ENCODE measurements at places on chromosomes 6 and 20. TPM values are rescaled to one million over a fixed set of nuclear protein-coding genes. Genes with fewer than 3 reads are reported as not detected.

Gene RAB44
- polyA plus RNA-seq, result 0.12 TPM

DNA sequence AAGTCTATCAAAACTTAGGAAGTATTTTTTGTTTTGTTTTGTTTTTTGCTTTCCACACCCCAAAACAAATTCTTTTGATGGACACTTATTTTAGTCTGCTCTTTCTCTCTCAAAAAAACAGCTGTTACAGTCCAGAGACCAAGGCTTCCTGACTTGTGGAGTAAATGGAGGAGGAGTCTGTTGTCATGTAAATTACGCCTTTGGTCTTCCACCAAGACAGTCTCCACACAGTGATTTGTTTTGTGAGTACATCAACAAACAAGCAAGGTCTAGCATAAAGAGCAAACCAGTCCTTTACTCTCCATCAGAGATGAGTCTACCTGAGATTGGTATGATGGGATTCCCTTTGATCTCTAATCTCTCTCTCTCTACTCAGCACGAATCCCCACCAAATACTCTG lies 588.0 kb upstream of the ARID1B start:
- no peak for DNase-seq

Gene UBE2V1
- polyA plus RNA-seq, result 112 TPM

Gene MEP1A
- not detected for polyA plus RNA-seq

DNA sequence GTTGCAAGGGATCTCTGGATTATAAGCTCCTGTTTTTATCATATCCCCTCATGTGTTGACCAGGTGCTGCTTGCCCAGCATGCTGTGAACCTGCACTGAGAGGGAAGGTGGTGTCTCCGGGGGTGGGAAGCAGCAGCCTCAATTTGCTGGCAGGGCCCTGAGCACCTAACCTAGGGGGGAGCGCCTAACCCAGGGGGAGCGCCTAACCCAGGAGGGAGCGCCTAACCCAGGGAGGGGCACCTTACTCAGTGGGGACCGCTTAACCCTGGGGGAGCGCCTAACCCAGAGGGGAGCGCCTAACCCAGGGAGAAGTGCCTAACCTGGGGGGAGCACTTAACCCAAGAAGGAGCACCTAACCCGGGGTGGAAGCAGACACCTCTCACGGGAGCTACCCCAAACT lies 83.3 kb upstream of the QKI start:
- DNase-seq, result no peak

Gene CTAGE9
- polyA plus RNA-seq, result not detected

Gene SNAI1
- polyA plus RNA-seq, result 11.9 TPM

- no peak for DNase-seq
Measured at GRCh38 chr6:21946298-21946783, 350.5 kb downstream of the PRL start.

- no peak for DNase-seq
Measured at GRCh38 chr20:24503352-24503931, 34.0 kb downstream of the SYNDIG1 start.

DNA sequence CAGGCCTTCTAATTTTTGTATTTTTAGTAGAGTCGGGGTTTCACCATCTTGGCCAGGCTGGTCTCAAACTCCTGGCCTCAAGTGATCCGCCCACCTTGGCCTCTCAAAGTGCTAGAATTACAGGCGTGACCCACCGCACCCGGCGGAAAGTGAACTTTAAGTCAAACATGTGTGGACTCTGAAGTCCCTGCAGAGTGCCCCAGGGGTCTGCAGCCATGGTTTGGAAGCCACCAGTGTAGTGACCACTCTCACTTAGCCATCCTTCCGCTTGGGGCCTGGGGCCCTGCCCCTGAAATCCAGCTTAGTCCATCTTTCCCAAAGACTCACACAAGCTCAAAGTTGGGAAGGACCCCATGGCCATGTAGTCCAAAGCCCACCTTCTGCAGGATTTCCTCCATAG lies 164.5 kb downstream of the GRM4 start:
- DNase-seq, result no peak

- DNase-seq, result no peak
Measured at GRCh38 chr6:145863988-145864616, 49.5 kb upstream of the FBXO30 start.

DNA sequence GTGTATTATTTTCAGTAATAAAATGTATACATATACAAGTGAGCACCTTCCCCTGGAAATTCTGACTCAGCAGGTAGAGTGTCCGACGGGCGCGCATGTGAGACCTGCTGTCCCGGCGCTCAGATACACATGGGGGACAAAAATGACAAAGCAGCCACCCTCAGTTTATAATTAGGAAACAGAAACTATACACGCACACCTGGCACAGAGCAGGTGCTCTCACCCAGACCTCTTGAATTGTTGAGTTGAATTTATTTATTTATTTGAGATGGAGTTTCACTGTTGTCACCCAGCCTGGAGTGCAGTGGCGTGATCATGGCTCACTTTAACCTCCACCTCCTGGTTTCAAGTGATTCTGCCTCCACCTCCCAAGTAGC lies 180.4 kb downstream of the ZDHHC14 start:
- no peak for DNase-seq

DNA sequence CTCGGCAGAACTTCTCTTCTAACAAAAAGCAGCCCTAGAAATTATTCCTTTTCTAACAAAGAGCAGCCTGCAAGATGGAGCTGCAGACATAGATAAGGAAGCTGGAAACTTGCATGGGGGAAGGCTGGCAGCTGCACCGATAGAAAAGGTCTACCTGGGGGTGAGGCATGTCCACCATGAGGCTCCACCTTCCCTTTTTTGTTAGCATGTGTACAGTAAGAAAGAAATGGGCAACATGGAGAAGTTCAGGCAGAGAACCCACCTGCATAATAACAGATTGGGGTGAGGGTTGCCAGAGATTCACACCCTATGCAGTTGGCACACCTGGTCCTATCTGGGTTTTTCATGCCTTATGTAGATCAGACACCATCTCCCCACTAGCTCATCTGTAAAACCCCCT lies 25.4 kb downstream of the ZNF311 start:
- DNase-seq, result no peak

- no peak for DNase-seq
Measured at GRCh38 chr6:89494131-89494793, 61.3 kb downstream of the ANKRD6 start.

- no peak for DNase-seq
Measured at GRCh38 chr6:108395297-108395696, 100.4 kb downstream of the AFG1L start.

Gene AARS2
- 9.9 TPM for polyA plus RNA-seq

- DNase-seq, result no peak
Measured at GRCh38 chr6:89567630-89568390, 70.7 kb downstream of the LYRM2 start.

DNA sequence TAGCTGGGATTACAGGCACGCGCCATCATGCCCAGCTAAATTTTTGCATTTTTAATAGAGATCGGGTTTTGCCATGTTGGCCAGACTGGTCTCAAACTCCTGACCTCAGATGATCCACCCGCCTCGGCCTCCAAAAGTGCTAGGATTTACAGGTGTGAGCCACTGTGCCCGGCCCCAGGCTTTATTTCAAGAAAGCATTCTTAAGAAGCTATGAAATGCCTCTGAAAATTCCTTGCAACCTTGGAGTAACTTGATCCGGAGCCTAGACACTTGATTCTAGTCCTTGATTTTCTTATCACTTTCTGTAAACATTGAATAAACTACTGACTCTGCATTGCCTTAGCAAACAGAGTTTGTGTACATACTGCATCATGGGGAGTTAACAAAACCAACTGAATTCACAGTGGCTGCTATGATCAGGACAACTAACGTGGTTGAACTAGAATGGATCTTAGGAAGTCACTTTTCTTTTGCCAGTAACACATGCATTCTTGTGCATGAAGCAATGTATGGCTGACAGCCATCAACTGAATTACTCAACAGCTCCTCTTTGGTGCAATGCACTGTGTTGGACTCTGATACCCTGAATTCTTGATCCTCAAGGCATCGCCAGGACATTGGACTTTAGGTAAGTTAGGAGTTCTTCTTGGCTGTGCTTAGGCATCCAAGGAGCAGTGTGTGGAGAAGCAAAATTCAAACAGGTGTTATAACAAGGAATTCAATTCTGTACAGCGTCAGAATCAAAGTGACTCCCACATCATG lies 102.8 kb upstream of the TMEM170B start:
- peak; percentile 32 for DNase-seq

- no peak for DNase-seq
Measured at GRCh38 chr6:158068893-158069799, 87.5 kb downstream of the SYNJ2 start.

- peak; percentile 66 for DNase-seq
Measured at GRCh38 chr6:160992061-160992979, 751 bp downstream of the MAP3K4 start.

GRCh38 chr6:91506509-91506908 lies 919.6 kb upstream of the MAP3K7 start:
- DNase-seq, result no peak

- DNase-seq, result no peak
Measured at GRCh38 chr20:36873498-36874189, 2.3 kb upstream of the TLDC2 start.

Gene HSPA12B
- polyA plus RNA-seq, result 25.5 TPM

DNA sequence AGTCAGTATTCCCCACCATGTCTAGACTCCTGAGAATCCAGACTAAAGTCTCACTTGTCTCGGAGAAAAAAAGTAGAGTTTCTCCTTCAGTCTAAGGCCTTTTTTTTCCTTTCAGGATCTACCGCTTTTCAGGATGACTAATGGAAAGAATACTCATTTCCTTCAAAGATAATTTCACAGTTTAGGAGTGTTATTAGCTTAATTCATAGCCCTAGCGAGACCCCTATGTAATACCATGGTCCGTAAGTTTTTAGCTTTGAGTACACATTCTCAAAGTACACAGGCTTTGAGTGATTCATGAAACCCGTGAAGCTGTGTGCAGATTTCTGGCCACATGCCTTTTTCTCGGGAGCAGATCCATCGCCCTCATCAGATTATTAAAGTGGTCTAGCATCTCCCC lies 133.1 kb downstream of the SOX4 start:
- DNase-seq, result no peak

- no peak for DNase-seq
Measured at GRCh38 chr6:160986851-160987250, 4.7 kb upstream of the MAP3K4 start.

Gene COL12A1
- 256 TPM for polyA plus RNA-seq

- no peak for DNase-seq
Measured at GRCh38 chr20:24681634-24682495, 212.4 kb downstream of the SYNDIG1 start.

DNA sequence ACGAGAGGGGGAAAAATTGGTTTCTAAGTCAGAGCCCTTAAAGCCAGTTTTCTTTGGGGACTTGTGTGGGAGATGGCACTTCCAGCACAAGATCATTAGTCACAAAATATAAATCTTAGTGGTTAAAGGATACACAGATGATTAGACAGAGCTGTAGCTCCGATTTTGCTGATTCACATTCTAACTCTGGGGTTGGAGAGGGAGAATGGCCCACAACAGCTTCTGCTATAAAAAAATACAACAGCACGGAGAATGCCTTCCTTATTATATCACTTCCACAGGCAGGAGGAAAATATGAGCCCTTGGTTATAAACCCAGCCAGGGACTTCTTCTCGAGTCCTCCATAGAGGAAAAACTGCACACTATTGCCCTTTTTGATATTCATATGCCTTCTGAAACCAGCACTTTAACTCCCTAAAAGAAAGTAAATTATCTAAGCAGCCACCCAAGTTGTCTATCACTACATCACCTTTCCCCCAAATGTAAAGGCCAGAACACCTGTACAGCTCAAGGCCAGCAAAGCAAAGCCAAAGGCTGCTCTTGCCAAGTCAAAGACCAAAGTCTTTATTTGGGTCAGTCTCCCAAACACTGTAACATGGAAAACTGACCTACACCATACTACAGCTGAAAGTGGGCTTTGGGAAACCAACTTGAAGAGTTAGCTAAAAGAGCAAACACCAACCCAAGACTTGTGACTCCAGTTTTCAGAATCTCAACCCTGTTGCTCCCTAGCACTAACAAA lies 10.4 kb downstream of the MRPL14 start:
- no peak for DNase-seq

- DNase-seq, result no peak
Measured at GRCh38 chr20:61138566-61138965, 113.5 kb upstream of the CDH4 start.

GRCh38 chr6:127192911-127193541 lies 73.6 kb upstream of the RNF146 start:
- DNase-seq, result peak; percentile 80

Gene CLPSL2
- not detected for polyA plus RNA-seq

- no peak for DNase-seq
Measured at GRCh38 chr6:85479208-85479607, 29.3 kb downstream of the NT5E start.

Gene WFDC2
- not detected for polyA plus RNA-seq

Gene PHACTR1
- 5.8 TPM for polyA plus RNA-seq

Gene ID4
- 3.2 TPM for polyA plus RNA-seq

Gene SYCP2L
- 2.3 TPM for polyA plus RNA-seq

DNA sequence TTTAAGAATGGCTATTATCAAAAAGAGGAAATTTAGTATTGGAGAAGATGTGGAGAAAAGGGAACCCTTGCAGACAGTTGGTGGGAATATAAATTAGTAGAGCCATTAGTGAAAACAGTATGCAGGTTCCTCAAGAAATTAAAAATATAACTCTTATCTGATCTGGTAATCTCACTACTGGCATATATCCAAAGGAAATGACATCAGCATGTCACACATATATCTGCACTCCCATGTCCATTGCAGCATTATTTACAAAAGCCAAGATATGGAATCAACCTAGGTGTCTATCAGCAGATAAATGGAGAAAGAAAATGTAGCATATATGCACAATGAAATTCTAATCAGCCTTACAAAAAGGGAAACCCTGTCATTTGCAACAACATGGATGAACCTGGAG lies 2.6 kb downstream of the SIRPG start:
- no peak for DNase-seq

- DNase-seq, result peak; percentile 76
Measured at GRCh38 chr6:32154514-32155161, 697 bp downstream of the PPT2 start.

- no peak for DNase-seq
Measured at GRCh38 chr20:4840801-4841200, 119.1 kb downstream of the PRND start.

Data from hindlimb muscle (tissue), 1 donor.